HTR-8/SVneo (cell line): ENCODE measurements at places on chromosomes 5 and 9.

DNA sequence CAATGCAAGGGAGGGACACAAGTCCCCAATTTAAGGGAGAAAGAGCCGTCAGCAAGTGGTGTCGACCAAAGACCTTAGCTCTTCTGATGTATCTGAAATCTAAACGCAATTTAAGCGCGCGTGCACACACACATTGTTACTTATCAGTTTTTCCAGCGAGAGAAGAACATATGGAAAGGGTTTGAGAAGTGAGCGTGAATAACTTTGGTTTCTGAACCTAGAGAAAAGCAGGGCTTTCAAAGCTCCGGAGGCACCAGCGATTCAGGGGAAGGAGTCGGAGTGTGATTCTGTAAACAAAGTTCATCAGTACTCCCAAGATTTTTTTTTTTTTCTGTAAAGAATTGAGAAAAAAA lies 191.8 kb downstream of the MEF2C start:
- DNase-seq, result no peak

GRCh38 chr9:131447148-131447547 lies 53.3 kb downstream of the PRRC2B start:
- DNase-seq, result no peak

DNA sequence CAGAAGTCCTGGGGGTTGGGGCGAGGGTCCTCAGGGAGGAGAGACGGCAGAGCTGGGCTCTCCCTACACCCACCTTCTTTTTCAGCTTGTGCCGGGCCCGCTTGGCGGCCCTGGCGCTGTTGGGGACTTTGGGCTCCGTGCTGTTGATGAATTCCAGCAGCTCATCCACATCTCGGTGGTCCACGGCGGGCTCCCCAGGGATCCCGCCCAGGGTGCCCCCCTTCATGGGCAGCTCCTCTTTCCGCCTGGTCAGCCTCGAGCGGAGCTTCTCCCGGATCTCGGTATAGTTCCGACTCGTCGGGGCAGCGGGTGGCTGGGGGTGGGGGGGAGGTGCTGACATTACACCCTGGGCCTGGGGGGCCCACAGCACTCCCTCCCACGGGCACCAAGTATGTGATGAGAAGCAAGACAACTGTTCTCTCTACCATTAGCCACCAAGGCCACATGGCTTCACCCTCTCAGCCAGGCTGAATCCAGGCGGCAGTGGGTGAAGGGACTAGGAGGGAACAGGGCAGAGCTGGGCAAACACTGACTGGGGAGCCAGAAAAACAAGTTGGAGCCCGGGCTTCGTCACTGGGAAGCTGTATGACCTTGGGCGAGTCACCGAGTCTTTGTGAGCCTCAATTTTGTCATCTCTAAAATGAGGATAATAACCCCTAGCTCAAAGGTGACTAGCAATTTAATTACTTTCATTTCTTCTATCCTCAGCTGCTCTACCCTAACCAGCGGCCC lies 14.6 kb upstream of the DDX41 start:
- no peak for DNase-seq

GRCh38 chr9:115444959-115445358 lies 327.0 kb upstream of the TNC start:
- DNase-seq, result no peak

GRCh38 chr9:1171546-1171945 lies 121.4 kb downstream of the DMRT2 start:
- DNase-seq, result no peak

DNA sequence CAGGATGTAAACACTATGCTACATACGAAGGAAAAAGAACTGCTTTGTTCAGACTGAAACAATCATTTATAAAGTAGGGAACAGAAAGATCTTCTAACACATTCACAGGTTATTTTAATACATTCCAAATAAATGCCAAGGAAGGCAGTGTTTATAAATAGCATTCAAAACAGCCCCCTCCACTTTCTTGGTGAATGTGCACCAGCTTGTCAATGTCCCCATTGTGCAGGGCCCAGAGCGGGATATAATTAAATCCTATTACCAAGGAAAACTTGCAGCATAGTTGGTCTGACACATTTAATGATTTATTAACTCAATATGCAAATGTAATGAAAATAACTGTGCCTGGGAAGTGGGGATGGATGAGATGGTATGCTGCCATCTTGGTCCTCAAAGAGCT lies 135.9 kb upstream of the RAD23B start:
- no peak for DNase-seq

DNA sequence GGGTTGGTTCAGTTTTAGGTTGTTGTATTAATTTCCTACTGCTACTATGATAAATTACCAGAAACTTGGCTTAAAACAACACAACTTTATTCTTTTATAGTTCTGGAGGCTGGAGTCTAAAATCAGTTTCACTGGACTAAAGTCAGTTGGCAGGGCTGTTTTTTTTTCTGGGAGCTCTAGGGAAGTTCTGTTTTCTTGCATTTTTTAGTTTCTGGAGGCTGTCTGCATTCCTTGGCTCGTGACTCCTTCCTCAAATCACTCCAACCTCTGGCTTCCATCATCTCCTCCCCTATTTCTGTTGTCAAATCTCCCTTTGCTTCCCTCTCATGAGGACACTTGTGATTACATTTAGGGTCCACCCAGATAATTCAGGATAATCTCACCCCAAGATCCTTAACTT lies 51.3 kb upstream of the SUB1 start:
- DNase-seq, result no peak
